MCF 10A (cell line): ENCODE measurements at places on chromosomes 2 and 18.
A peak's percentile ranks its signal among the peaks of the same experiment; 100 is the strongest.

GRCh38 chr2:216294305-216294704, 78.0 kb downstream of the MARCHF4 start:
- no peak overlapping the region for H3K27ac ChIP-seq
- DNase-seq, result no peak
- peaks cover 9% of the 10 kb centered on the region for H3K4me1 ChIP-seq
- no peak overlapping the region for H3K4me3 ChIP-seq
- no peaks in the 10 kb centered on the region for H3K27me3 ChIP-seq

GRCh38 chr18:76459312-76459686, 35.7 kb downstream of the ZNF516 start:
- H3K27ac ChIP-seq, result peak overlapping the region; percentile 65
- H3K4me3 ChIP-seq, result peak overlapping the region; percentile 61
- H3K27me3 ChIP-seq, result no peaks in the 10 kb centered on the region
- peaks cover 22% of the 10 kb centered on the region for H3K4me1 ChIP-seq

- H3K4me1 ChIP-seq, result peaks cover 54% of the 10 kb centered on the region
- H3K36me3 ChIP-seq, result peaks cover 7% of the 10 kb centered on the region
- no peaks in the 10 kb centered on the region for H3K27me3 ChIP-seq
- H3K27ac ChIP-seq, result peak overlapping the region; percentile 66
- DNase-seq, result peak; percentile 59
Observed at GRCh38 chr2:190574169-190574568, 39.6 kb upstream of the NEMP2 start.

GRCh38 chr18:58909521-58909920, 44.8 kb downstream of the ZNF532 start:
- DNase-seq, result no peak
- no peak overlapping the region for H3K27ac ChIP-seq
- peaks cover 46% of the 10 kb centered on the region for H3K36me3 ChIP-seq
- peaks cover 16% of the 10 kb centered on the region for H3K4me1 ChIP-seq

DNA sequence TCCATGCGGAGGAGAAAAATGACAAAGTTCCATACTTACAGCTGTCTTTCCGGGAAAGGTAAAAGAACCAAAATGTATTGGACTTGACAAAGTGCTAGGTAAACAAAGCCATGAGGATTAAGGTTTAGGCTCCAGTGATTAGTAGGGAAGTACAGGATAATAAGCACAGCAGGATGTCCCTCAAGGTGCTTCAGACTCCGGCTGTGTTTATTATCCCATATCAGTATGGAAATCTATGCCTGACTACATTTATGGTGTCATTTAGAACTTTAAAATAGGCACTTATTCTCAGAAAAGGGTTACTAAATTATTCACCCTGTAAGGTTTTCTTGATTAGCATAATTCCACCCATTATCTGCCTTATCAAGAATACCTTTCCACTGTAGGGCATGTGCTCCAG, 136.3 kb upstream of the CCDC68 start:
- H3K4me3 ChIP-seq, result no peak overlapping the region
- no peaks in the 10 kb centered on the region for H3K27me3 ChIP-seq
- peaks cover 8% of the 10 kb centered on the region for H3K4me1 ChIP-seq

- no peaks in the 10 kb centered on the region for H3K27me3 ChIP-seq
- H3K27ac ChIP-seq, result peak overlapping the region; percentile 54
- peaks cover 6% of the 10 kb centered on the region for H3K4me1 ChIP-seq
- H3K36me3 ChIP-seq, result peaks cover 19% of the 10 kb centered on the region
Observed at GRCh38 chr2:238379096-238379810, 47.5 kb upstream of the ASB1 start.

GRCh38 chr18:41917181-41917580, 37.9 kb upstream of the PIK3C3 start:
- H3K27ac ChIP-seq, result no peak overlapping the region
- no peak overlapping the region for H3K4me3 ChIP-seq
- DNase-seq, result no peak
- no peaks in the 10 kb centered on the region for H3K27me3 ChIP-seq
- H3K4me1 ChIP-seq, result no peaks in the 10 kb centered on the region
- H3K36me3 ChIP-seq, result no peaks in the 10 kb centered on the region

DNA sequence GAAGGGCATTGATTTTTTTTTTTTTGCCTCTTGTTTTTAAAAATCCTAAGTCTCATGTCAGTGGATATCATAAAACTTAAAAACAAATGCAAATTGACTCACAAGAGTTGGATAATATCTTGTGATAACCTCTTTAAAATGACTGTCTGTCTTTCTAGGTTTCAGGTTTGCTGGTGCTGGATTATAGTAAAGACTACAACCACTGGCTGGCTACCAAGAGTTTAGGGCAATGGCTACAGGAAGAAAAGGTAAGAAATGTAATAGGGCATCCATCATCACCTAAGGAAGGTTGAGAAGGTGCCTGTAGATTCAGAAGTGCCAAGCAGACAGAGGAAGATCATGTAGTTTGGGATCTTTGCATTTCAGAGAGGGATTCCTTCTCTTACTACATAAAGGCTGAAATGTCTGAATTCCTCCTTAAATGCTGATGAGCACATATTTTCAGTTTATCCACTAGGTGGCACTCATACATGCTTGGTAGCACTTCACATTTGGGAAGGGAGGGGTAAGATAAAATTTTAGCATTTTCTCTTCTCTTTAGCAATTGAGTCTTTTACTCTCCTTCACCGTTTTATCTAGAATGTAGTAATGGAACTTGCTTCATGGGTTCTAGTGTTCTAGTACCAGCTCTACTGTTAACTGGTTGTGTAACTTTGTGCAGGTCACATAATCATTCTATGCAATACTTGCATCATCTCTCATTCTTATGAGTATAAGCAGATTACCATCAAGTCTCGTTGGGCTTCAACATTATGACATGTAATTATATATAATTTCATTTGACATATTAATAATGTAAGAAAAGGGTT, 21.1 kb downstream of the CPS1 start:
- no peaks in the 10 kb centered on the region for H3K36me3 ChIP-seq
- no peak overlapping the region for H3K4me3 ChIP-seq
- DNase-seq, result peak; percentile 59
- H3K4me1 ChIP-seq, result no peaks in the 10 kb centered on the region
- H3K27ac ChIP-seq, result no peak overlapping the region
- H3K27me3 ChIP-seq, result no peaks in the 10 kb centered on the region

- H3K36me3 ChIP-seq, result no peaks in the 10 kb centered on the region
- H3K4me3 ChIP-seq, result no peak overlapping the region
- no peak for DNase-seq
- H3K4me1 ChIP-seq, result peaks cover 6% of the 10 kb centered on the region
- no peak overlapping the region for H3K27ac ChIP-seq
- H3K27me3 ChIP-seq, result no peaks in the 10 kb centered on the region
Observed at GRCh38 chr18:12049978-12050811, 43.4 kb upstream of the ANKRD62 start.

GRCh38 chr2:4530231-4530630, 826.9 kb downstream of the DCDC2C start:
- H3K36me3 ChIP-seq, result no peaks in the 10 kb centered on the region
- no peak for DNase-seq
- no peaks in the 10 kb centered on the region for H3K27me3 ChIP-seq
- H3K4me1 ChIP-seq, result peaks cover 13% of the 10 kb centered on the region
- peak overlapping the region; percentile 14 for H3K27ac ChIP-seq
- no peak overlapping the region for H3K4me3 ChIP-seq

DNA sequence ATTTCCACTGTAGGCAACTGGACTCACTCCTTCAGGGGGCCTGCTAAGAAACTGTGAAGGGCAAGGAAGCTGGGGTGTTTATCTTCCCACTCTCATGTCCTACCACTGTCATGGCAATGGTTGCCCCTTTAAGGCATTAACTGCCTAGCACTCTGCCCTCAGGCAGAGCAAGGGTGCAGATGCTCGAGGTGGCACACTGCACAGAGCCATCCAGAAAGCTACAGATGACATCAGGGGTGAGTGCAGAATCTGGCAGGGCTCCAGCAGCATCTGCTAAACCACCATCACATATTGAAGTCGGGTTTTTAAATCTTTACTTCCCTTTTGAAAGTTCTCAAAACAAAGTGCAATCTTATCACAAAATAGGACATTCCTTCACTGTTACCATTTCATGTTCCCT, 75.4 kb downstream of the RAPGEF4 start:
- no peaks in the 10 kb centered on the region for H3K4me1 ChIP-seq
- H3K27ac ChIP-seq, result no peak overlapping the region
- H3K4me3 ChIP-seq, result no peak overlapping the region
- H3K27me3 ChIP-seq, result no peaks in the 10 kb centered on the region
- no peak for DNase-seq
- no peaks in the 10 kb centered on the region for H3K36me3 ChIP-seq

DNA sequence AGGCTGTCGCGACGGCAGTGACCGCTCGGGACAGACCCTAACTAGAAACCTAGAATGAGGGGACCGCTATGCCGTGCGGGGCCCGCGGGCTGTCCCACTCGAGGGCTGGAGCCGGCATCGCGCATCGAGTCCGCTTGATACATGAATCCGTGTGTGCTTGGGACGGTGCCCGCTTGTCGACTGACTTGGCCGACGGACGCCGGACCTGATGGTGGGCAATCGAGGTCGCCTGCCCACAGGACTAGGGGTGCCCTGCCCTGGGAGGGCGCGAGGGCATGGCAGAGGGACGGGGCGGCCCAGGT, 749 bp upstream of the PTMA start:
- peak overlapping the region; percentile 100 for H3K27ac ChIP-seq
- H3K4me1 ChIP-seq, result peaks cover 12% of the 10 kb centered on the region
- H3K27me3 ChIP-seq, result no peaks in the 10 kb centered on the region
- peak overlapping the region; percentile 89 for H3K4me3 ChIP-seq
- peaks cover 41% of the 10 kb centered on the region for H3K36me3 ChIP-seq
- DNase-seq, result peak; percentile 67

- H3K36me3 ChIP-seq, result no peaks in the 10 kb centered on the region
- H3K4me3 ChIP-seq, result no peak overlapping the region
- no peaks in the 10 kb centered on the region for H3K27me3 ChIP-seq
- DNase-seq, result no peak
- no peak overlapping the region for H3K27ac ChIP-seq
Observed at GRCh38 chr18:75178376-75178775, 30.6 kb downstream of the PTGR3 start.

- H3K36me3 ChIP-seq, result no peaks in the 10 kb centered on the region
- H3K27ac ChIP-seq, result no peak overlapping the region
- no peaks in the 10 kb centered on the region for H3K27me3 ChIP-seq
- H3K4me3 ChIP-seq, result no peak overlapping the region
- no peaks in the 10 kb centered on the region for H3K4me1 ChIP-seq
Observed at GRCh38 chr18:25612466-25612865, 260.5 kb upstream of the ZNF521 start.

DNA sequence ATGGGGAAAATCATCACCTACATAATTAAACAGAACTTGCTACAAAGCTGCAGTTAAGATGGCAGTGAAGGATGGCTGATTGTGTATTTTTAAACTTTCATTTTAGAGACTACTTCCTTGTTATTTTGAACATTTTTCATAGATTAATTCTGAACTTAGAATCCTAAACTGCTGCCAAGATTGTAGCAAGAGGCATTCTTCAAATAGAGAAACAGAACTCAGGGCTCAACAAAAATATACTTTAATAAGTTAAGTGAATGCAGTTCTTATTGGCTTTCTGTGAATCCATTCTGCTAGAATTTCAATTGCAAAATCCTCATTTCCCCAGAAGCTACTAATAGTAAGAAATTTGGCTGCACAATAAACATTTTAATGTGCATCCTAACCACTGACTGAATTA, 160.3 kb downstream of the L3MBTL4 start:
- peaks cover 11% of the 10 kb centered on the region for H3K27me3 ChIP-seq
- H3K4me1 ChIP-seq, result no peaks in the 10 kb centered on the region
- no peak overlapping the region for H3K27ac ChIP-seq
- no peaks in the 10 kb centered on the region for H3K36me3 ChIP-seq

DNA sequence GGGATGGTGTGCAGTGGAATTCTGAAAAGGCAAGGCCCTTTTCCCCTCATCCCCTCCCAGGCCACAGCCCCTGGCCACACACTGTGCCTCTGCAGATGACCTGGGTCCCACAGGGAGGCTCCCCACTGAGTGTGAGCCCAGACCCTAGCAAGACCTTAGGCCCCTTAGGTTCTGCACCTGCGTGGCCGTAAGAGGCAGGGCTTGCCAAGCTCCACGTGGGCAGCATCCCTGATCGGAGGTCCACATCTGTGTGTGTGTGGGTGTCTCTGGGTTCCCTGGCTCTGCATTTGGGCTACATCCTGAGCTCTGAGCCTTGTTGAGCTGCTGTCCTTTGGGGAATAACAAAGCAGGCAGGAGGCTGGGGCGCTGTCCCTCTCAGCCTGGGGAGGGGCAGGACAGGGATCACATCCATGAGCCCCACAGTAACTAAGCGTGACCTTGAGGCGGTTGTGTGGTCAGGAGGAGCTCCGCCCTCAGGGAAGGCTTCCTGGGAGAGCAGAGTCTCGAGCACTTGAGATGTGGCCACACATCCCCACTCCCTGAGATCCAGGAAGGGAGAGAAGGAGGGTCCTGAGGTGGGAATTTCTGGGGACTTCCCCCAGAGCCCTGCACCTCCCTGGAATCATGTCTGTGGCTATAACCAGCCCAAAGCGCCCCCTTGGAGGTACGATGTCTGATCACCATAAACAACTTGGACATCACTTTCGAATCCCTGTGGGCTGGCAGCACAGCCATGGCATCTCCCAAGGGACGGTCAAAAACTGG, 84.8 kb downstream of the STPG4 start:
- H3K27ac ChIP-seq, result no peak overlapping the region
- no peak for DNase-seq
- no peaks in the 10 kb centered on the region for H3K27me3 ChIP-seq
- peaks cover 18% of the 10 kb centered on the region for H3K36me3 ChIP-seq
- H3K4me1 ChIP-seq, result peaks cover 8% of the 10 kb centered on the region

GRCh38 chr2:78355967-78356366, 669.5 kb upstream of the REG3G start:
- no peak overlapping the region for H3K4me3 ChIP-seq
- no peaks in the 10 kb centered on the region for H3K4me1 ChIP-seq
- no peaks in the 10 kb centered on the region for H3K36me3 ChIP-seq
- H3K27me3 ChIP-seq, result peaks cover 40% of the 10 kb centered on the region

- H3K27ac ChIP-seq, result no peak overlapping the region
- no peaks in the 10 kb centered on the region for H3K36me3 ChIP-seq
- H3K4me1 ChIP-seq, result no peaks in the 10 kb centered on the region
Observed at GRCh38 chr18:25345081-25345866, 6.7 kb downstream of the ZNF521 start.

- H3K4me1 ChIP-seq, result no peaks in the 10 kb centered on the region
- H3K27ac ChIP-seq, result no peak overlapping the region
- no peak for DNase-seq
- no peaks in the 10 kb centered on the region for H3K27me3 ChIP-seq
- no peak overlapping the region for H3K4me3 ChIP-seq
Observed at GRCh38 chr2:160694221-160694620, 200.6 kb upstream of the RBMS1 start.

- H3K27me3 ChIP-seq, result no peaks in the 10 kb centered on the region
- H3K27ac ChIP-seq, result no peak overlapping the region
- H3K4me1 ChIP-seq, result no peaks in the 10 kb centered on the region
- no peak for DNase-seq
- no peak overlapping the region for H3K4me3 ChIP-seq
Observed at GRCh38 chr2:14816069-14817060, 183.8 kb downstream of the LRATD1 start.

GRCh38 chr2:152166633-152167032, 8.9 kb downstream of the STAM2 start:
- peaks cover 3% of the 10 kb centered on the region for H3K4me1 ChIP-seq
- no peak for DNase-seq
- H3K27me3 ChIP-seq, result no peaks in the 10 kb centered on the region
- no peaks in the 10 kb centered on the region for H3K36me3 ChIP-seq
- H3K4me3 ChIP-seq, result no peak overlapping the region
